ENCODE measurements at places on chromosomes 1 and 21.

- peak; percentile 80 for DNase-seq
Measured at GRCh38 chr1:84077476-84078107, 66.5 kb upstream of the PRKACB start.

DNA sequence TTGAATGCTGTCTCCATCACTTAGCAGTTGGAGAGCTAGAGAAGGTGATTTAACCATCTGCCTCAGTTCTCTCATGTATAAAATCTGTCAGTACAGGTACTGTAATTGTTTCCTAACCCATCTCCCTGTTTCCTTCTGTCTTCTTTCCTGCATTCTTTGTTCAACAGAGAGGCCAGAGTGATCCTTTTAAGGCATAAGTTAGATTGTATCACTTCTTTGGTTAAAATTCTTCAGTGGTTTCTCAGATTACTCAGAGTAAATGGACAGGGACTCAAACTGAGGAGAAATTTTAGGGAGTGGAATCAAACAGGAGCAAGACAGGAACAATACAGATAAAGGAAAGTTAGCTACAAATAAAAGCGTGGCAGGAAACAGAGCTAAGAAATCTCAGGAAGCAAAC is 45.2 kb upstream of the SSX2IP start:
- DNase-seq, result no peak

- no peak for DNase-seq
Measured at GRCh38 chr1:117094841-117095604, 26.5 kb downstream of the TRIM45 start.

DNA sequence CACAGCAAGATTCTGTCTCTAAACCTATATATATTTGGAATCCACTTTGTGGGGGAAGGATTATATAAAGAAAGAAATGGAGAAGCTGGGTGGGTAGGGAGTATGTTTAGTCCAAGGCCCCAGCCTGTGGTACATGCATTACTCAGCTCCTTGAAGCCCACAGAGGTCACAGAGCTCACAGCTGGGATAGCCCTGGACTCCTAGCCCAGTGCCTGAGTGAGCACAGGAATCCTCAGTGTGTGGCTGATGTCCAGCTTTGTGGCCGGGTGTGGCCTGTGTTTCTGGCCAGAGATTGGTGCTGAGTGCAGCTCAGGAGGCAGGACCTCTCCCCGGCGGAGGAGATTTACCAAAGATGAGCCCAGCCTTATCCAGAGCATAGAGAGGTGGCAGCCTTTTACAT is 7.6 kb downstream of the CAPN9 start:
- DNase-seq, result no peak

GRCh38 chr1:1040004-1040991 is 20.4 kb downstream of the AGRN start:
- DNase-seq, result peak; percentile 82

GRCh38 chr1:207071426-207071825 is 17.2 kb upstream of the C4BPB start:
- no peak for DNase-seq

All from CD4-positive, alpha-beta T cell treated with Interleukin-12 subunit alpha and Interleukin-12 subunit beta, for 1 hour (primary cell).